PC-9 (cell line): ENCODE measurements at places on chromosomes 5 and 9.

- no peak for DNase-seq
These were observed 18.3 kb downstream of the CCNJL start for GRCh38 chr5:160293901-160294561.

DNA sequence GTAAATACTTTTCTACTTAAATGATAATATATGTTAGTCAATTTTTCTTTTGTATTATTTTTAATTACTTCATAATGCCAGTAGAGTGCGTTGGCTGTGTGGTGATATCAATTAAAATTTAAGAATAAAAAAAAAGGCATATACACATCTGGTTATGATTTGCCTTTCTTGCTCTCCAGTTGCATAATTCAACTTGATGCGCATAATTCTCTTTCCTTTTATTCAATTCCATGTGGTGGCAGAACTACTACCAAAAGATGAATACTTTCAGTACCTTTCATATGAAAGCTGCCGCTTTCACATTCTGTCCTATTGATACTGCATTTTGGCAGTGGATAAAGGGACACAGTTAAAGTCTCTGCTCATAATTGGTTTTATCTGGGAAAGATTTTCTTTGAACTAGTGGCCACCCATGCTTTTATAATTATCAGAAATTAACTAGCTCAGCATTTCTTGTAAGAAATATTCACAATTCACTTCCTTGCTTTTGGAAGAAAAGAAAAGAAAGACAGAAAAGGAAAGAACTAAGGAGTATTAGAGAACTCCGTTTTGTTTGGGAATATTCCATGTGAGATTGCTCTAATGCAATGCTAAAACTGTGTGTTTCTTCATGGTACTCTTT, 12.3 kb upstream of the ADGRV1 start:
- no peak for DNase-seq

- DNase-seq = no peak
These were observed 48.9 kb upstream of the TDRD7 start for GRCh38 chr9:97362777-97363545.

GRCh38 chr5:72598401-72599064, 91.3 kb upstream of the ZNF366 start:
- no peak for DNase-seq

DNA sequence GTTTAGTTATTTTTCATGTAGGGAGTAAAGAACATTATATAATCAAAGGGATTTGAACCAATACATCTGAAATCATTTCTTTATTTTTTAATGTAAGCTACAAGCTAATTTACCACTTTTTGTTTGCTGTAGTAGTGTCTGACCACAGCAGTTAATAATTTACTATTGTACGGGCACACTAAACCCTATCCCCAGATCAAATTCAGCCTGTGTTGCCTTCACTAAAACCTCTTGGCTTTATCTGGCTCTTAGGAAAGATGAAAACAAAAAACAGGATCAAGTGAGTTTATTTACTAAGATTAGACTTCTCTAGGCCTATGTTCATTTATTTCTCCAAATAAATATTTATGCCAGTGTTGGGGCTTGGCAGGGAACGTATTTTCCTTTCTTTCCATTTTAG, 384.1 kb downstream of the EBF1 start:
- DNase-seq = no peak

DNA sequence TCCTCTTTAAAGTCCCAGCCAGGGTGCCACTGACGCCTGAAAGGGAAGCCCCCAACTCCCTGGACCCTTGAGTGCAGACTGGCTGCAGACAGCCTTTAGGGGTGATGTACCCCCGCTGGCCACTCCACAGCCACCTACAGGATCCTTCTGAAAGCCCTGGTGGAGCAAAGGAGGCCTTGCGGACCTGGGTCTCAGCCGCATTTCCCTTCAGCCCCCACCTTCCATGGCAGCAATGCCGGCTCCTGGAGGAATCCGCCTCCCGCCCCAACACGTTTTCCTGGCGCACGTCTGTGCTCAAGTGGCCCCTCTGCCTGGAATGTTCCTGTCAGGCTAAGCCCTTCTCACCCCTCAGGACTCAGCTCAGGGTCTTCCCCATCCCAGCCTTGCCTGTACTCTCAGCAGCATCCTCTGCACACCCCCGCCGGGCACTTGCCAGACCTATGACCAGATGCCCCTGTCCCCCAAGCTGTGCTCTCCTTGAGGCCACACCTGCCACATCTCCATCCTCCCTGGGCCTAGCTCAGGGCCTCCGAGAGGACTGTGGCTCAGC, 134.1 kb upstream of the RAPGEF1 start:
- DNase-seq = no peak
